ENCODE measurements at places on chromosomes 16 and 17.

DNA sequence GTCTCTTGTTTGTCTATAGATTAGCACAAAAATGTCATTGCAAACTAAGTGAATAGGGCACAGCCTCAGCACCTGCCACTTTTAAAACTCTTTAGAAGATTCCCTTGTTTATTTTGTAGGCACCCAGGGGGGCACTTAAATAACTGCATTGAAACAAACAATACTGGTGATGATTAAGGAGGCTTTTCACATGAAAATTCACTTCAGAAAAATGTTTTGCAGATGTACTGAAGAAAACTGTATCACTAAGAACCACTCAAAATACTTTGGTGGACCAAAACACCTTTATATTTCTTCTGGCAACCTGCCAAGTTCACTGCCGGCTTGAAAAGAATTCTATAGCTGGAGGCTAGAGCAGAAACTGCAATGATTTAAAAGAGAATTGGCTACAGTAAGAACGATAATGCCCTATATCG, 281.5 kb downstream of the TOX3 start:
- DNase-seq: no peak

GRCh38 chr16:50209546-50210265, 56.6 kb downstream of the TENT4B start:
- DNase-seq: no peak

GRCh38 chr16:12240036-12240435, 263.5 kb downstream of the SNX29 start:
- DNase-seq: no peak

DNA sequence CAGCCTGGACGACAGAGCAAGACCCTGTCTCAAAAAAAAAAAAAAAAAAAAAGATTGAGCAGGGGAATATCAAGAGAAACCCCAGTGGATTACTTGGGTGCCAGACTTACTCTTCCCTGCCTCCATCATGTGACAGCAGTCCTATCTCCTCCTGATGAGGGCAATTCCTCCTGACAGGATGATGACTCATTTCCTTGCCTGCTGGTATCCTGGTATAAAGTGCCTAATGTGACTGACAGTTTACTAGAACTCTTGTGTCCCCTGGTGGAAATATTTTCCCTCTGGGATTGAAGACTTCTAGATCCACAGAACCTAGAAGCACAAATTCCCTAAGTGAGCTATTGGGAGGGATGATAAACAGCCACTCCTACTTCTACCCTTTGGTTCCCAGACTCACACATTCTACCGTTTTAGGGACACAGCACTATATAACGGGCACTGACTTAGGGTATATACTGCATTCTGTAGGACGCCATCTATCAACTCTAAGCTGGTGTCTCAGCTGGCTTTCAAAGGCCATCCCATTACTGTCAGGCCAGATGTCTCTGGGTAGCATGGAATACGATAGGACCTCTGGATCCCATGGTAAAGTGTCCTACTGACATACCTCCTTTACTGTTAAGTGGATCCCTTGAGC, 114.6 kb upstream of the MED13 start:
- DNase-seq: peak; percentile 41

DNA sequence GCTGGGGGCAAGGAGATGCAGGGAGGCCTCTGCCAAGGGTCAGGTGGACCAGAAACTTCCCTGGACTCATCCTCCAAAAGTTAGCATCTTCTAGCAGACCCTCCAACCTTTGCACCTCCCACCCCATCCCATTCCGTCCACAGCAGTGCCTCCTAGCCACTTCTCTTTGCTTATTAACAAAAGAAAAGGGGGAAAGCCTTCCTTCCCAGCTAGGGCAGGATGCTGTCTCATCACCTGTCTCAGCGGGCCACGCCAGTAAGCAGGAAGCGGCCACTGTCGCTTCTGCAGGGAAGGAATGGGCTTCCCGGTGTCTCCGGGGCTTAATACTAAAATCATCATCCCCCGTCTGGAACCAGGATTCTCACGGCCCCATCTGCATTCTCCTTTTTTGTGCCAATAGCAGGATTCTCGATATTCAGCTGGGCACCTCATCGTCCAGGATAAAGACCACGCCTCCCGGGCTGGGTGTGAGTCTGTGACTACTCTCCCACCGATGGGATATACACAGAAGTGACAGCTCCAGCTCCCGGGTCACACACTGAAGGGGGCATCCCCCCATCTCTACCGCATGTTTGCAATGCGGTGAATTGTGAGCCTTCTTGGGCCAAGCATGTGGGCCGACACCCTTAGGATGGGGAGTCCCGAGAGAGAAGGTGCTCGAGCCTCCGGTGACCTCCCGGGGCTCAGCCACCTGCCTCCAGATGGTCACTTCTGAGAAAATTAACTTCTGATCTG, 15.5 kb upstream of the RBFOX3 start:
- DNase-seq: no peak

DNA sequence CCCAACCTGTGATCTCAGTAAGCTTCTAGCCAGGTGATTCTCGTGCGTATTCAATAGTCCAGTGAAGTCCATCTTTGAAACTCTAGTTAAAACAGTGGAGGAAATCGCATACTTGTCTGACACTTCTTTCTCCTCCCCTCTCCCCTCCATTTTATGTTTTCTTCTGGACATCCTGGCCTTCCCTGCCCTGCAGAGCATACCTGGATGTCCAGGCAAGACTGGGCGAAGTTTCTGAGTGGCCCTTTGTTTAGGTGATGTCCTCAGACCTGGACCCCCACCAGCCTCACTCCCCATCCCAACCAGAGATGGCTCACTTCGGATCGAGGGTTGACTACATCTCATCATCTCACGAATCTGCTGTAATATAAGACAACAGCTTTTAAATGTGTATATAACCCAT, 65.7 kb downstream of the CCDC182 start:
- no peak for DNase-seq
